ENCODE measurements at places on chromosomes 5 and 9. TPM values are rescaled to one million over a fixed set of nuclear protein-coding genes. Genes with fewer than 3 reads are reported as not detected.

EHMT1 gene
- total RNA-seq = 40.2 TPM

IQGAP2 gene
- 0.71 TPM for total RNA-seq

SHOC1 gene
- total RNA-seq = under 0.01 TPM

PHF24 gene
- not detected for total RNA-seq

ACTBL2 gene
- 3.2 TPM for total RNA-seq

OR1Q1 gene
- not detected for total RNA-seq

STK32A gene
- total RNA-seq = under 0.01 TPM

SYK gene
- not detected for total RNA-seq

ARL14EPL gene
- 0.29 TPM for total RNA-seq

HIGD2A gene
- total RNA-seq = 92.0 TPM

WNT8A gene
- total RNA-seq = not detected

FOXI1 gene
- not detected for total RNA-seq

JAKMIP2 gene
- 5.2 TPM for total RNA-seq

AGXT2 gene
- not detected for total RNA-seq

PCDHGB4 gene
- 4.6 TPM for total RNA-seq

CBY3 gene
- total RNA-seq = not detected

FOXD4L4 gene
- total RNA-seq = not detected

MTX3 gene
- total RNA-seq = 8.1 TPM

SAXO1 gene
- total RNA-seq = not detected

CDO1 gene
- 4.6 TPM for total RNA-seq

SSNA1 gene
- total RNA-seq = 154 TPM

TTC39B gene
- total RNA-seq = 14.2 TPM

Data from myometrial cell (primary cell).